ENCODE measurements at places on chromosomes 3 and 15. TPM values are rescaled to one million over a fixed set of nuclear protein-coding genes. Genes with fewer than 3 reads are reported as not detected.

C3orf49 gene
- polyA plus RNA-seq = not detected

SH3GL3 gene
- polyA plus RNA-seq = not detected

TMC3 gene
- 0.04 TPM for polyA plus RNA-seq

DPPA2 gene
- not detected for polyA plus RNA-seq

TGM4 gene
- 0.06 TPM for polyA plus RNA-seq

MELTF gene
- not detected for polyA plus RNA-seq

CCR9 gene
- 6.3 TPM for polyA plus RNA-seq

GOLGA8H gene
- not detected for polyA plus RNA-seq

FGF12 gene
- polyA plus RNA-seq = 0.38 TPM

PTX3 gene
- not detected for polyA plus RNA-seq

MAP2K1 gene
- polyA plus RNA-seq = 39.7 TPM

EFCAB12 gene
- 0.71 TPM for polyA plus RNA-seq

SLC49A4 gene
- 1.6 TPM for polyA plus RNA-seq

All from IgD-negative memory B cell (primary cell).